ENCODE measurements at places on chromosomes 4 and X.
A peak's percentile ranks its signal among the peaks of the same experiment; 100 is the strongest.

DNA sequence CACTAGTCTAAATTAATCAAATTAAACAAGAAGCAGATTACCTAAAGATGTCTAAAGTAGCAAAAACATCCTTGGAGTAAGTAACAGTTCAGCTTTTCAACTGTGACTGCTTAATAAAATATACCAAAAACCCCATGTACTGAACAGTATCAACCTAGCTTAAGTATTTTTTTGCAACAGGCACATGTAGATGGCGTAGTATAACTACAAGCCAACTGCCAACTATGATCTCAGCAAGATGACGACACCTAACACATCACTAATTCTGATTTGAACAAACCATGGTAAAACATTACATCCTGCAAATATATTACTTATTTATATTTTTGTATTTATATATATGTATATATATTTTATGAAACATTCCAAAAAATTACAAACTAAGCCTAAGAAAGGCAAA is 24.5 kb downstream of the DHX15 start:
- peaks cover 49% of the 10 kb centered on the region for H3K36me3 ChIP-seq
- H3K27ac ChIP-seq, result peak overlapping the region; percentile 32
- no peak for DNase-seq
- H3K4me1 ChIP-seq, result peaks cover 52% of the 10 kb centered on the region
- no peaks in the 10 kb centered on the region for H3K27me3 ChIP-seq
- H3K4me3 ChIP-seq, result no peak overlapping the region

DNA sequence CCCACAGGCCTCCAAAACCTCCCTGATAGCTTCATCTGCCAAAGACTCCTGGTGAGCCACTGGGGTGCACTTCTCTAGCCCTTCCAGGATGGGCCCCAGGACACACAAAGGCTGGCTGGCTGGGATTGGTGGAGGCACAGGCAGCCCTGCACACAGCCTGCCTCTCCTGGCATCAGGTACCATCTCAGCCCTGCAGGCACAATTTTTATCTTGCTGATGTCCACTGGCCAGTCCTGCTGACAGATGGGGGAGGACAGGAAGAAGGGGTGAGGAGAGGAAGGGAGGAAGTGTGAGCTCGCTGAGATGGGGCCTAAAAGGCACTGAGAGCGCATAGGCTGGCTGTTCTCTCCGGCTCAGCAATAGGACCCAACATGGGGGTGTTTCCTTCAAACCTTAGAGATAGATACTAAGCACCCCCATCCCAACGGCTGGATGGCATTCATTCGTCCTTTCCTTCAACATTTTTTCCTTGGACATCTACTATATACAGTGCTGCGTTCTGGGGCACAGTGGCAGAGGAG is 92.7 kb downstream of the PJA1 start:
- peaks cover 9% of the 10 kb centered on the region for H3K4me1 ChIP-seq
- no peaks in the 10 kb centered on the region for H3K36me3 ChIP-seq
- no peak for DNase-seq
- no peak overlapping the region for H3K27ac ChIP-seq
- no peak overlapping the region for H3K4me3 ChIP-seq

DNA sequence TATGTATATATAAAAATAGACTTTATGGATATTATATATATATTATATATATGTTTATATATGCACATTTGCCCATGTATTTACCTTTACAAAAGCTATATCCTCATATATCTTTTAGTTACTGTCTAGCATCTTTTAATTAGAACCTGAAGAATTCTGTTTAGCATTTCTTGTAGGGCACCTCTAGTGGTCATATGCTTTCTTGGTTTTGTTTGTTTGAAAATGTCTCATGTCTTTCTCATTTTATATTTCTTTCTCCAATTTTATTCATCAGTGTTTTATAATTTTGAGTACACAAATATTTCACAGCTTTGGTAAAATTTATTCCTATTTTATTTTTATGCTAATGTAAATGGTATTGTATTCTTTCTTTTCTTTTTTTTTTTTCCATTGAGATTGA is 70.3 kb upstream of the SPIN4 start:
- peaks cover 3% of the 10 kb centered on the region for H3K36me3 ChIP-seq
- no peaks in the 10 kb centered on the region for H3K27me3 ChIP-seq
- H3K4me3 ChIP-seq, result no peak overlapping the region
- H3K27ac ChIP-seq, result no peak overlapping the region
- DNase-seq, result no peak

DNA sequence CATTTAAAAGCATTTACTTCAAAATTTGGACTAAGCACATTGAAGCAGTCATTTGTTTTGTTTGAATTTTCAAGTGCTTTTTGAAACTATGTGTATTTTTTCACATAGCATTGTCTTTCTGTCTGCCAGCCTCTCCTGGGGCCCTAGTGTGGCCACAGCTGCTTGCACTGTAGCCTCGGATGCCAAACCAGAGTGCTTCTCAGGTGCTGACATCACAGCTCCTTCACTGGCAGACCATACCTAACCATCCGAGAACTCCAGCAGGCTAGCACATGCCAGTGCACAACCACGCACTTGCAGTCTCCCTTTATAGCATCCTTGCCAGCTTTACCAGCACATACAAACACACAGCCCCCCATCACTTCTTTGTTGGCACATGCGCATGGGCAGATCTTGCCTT is 1019.7 kb downstream of the STPG2 start:
- no peak overlapping the region for H3K4me3 ChIP-seq
- H3K27ac ChIP-seq, result no peak overlapping the region
- H3K4me1 ChIP-seq, result peaks cover 63% of the 10 kb centered on the region
- H3K36me3 ChIP-seq, result peaks cover 73% of the 10 kb centered on the region

GRCh38 chr4:113162089-113162488 is 112.6 kb downstream of the ANK2 start:
- H3K27ac ChIP-seq, result peak overlapping the region; percentile 72
- peaks cover 3% of the 10 kb centered on the region for H3K4me1 ChIP-seq
- no peak for DNase-seq

DNA sequence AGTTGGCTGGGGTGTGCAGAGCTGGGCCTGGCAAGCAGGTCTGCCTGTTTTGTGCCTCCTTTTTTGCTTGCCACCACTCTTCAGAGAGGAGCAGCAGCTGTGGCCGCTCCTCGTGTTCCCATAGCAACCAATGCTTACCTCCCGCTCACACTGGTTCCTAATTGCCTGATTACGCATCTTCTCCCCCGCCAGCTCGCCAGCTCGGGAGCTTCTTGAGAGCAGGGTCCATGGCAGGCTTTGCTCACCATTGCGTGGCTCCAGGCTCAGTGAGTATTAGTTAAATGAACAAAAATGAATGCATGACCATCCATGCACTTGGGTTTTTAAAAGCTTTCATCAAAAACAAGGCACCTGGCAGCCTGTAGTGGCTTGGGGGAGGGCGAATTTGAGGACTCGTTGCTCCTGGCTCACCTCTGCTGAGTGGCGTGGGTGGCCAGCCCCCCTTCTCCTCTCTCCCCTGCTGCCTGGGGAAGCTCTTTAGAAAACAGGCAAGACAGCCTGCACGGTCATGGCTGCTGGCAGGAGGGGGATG is 14.2 kb upstream of the PJA1 start:
- peaks cover 27% of the 10 kb centered on the region for H3K27me3 ChIP-seq
- H3K27ac ChIP-seq, result no peak overlapping the region
- H3K4me3 ChIP-seq, result no peak overlapping the region
- H3K36me3 ChIP-seq, result 0 out of 2 replicates have a peak, but pooled peaks cover 2% of the 10 kb centered on the region
- peak; percentile 33 for DNase-seq
- H3K4me1 ChIP-seq, result peaks cover 22% of the 10 kb centered on the region

DNA sequence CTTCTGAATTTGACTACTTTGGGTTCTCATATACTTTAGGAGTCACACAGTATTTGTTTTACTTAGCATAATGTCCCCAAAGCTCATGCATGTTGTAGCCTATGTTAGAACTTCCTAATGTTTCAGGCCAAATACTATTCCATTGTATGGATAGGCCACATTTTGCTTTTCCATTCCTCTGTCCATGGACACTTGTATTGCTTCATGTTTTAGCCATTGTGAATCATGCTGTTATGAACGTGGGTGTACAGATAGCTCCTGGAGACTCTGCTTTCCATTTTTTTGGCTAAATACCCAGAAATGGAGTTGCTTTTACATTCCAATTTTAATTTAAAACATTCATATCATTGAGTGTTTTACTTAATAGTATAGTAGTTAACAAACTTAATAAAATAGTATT is 54.5 kb downstream of the HTT start:
- no peak overlapping the region for H3K27ac ChIP-seq
- DNase-seq, result no peak
- no peaks in the 10 kb centered on the region for H3K27me3 ChIP-seq
- H3K36me3 ChIP-seq, result peaks cover 66% of the 10 kb centered on the region

- DNase-seq, result peak; percentile 8
- peaks cover 9% of the 10 kb centered on the region for H3K4me1 ChIP-seq
- no peaks in the 10 kb centered on the region for H3K36me3 ChIP-seq
- H3K4me3 ChIP-seq, result no peak overlapping the region
- H3K27me3 ChIP-seq, result no peaks in the 10 kb centered on the region
These were observed 110.2 kb downstream of the CPZ start for GRCh38 chr4:8702516-8703400.

DNA sequence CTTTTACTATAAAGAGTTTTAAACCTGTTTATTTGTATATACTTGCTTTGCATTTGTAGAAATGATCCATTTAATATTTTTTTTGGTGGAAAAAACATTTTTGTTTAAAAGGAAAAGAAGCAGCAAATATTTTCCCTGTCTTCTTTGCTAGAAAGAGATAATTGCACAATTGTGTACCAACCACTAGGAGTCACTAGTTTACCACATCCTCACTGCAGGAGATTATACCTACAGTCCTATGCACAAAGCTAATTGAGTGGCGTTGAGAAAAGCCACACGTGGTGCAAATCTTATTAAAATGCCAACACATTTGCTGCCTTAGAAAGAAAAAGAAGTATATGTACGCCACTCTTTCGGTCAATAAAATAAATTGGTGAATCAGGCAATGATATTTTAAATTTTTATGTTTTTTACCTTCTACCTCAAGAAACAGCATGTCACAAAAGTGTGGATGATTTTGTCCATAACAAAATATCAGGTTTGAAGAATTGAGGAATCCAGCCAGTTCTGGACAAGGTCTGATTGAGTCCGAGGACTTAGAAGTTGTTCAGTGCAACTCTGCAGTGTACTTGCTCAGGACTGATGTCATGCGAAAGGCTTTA is 102.9 kb downstream of the GRXCR1 start:
- H3K4me1 ChIP-seq, result peaks cover 4% of the 10 kb centered on the region
- no peaks in the 10 kb centered on the region for H3K27me3 ChIP-seq
- H3K4me3 ChIP-seq, result no peak overlapping the region
- DNase-seq, result no peak
- H3K27ac ChIP-seq, result no peak overlapping the region

GRCh38 chr4:74158466-74159142 is 686 bp downstream of the MTHFD2L start:
- peaks cover 43% of the 10 kb centered on the region for H3K4me1 ChIP-seq
- H3K4me3 ChIP-seq, result peak overlapping the region; percentile 92
- no peaks in the 10 kb centered on the region for H3K27me3 ChIP-seq
- peak overlapping the region; percentile 92 for H3K27ac ChIP-seq

GRCh38 chr4:93605163-93605562 is 223.4 kb upstream of the ATOH1 start:
- no peak for DNase-seq
- no peaks in the 10 kb centered on the region for H3K4me1 ChIP-seq
- H3K27ac ChIP-seq, result no peak overlapping the region
- no peak overlapping the region for H3K4me3 ChIP-seq
- H3K27me3 ChIP-seq, result no peaks in the 10 kb centered on the region

DNA sequence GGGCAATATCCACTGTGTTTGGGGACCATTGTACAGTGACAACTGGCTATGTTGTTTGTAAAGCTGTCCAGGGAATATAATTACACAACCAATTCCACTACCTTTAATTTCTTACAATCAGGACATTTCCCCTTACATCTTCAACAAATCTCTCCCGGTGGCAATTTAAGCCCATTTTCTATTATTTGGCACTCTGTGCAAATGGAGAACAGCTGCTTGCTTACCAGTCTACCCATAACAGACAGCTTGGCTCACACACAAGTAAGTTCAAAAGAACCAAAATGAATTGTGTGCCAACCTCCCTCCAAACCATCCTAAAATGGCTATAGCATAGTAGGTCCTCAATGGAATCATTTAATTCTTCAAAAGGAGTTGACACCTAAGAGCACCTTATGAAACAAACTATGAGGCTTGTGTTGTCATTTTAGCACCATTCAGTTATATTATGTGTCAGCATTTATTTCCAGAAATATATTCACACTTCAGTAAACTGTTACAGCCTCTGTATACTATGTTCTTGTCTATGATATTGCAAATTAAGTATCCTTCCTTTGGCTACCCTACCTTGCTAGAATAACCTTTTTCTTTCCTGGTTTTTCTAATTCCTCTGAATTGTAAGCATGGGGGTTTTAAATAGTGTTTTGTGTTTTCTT is 18.4 kb downstream of the GABRA4 start:
- H3K36me3 ChIP-seq, result no peaks in the 10 kb centered on the region
- H3K27me3 ChIP-seq, result no peaks in the 10 kb centered on the region
- no peak for DNase-seq
- peaks cover 5% of the 10 kb centered on the region for H3K4me1 ChIP-seq
- H3K4me3 ChIP-seq, result no peak overlapping the region

GRCh38 chr4:6408263-6408662 is 64.2 kb downstream of the PPP2R2C start:
- H3K27ac ChIP-seq, result no peak overlapping the region
- no peaks in the 10 kb centered on the region for H3K27me3 ChIP-seq
- H3K4me1 ChIP-seq, result peaks cover 20% of the 10 kb centered on the region
- H3K4me3 ChIP-seq, result no peak overlapping the region
- no peaks in the 10 kb centered on the region for H3K36me3 ChIP-seq

- no peak for DNase-seq
- H3K36me3 ChIP-seq, result no peaks in the 10 kb centered on the region
- H3K4me1 ChIP-seq, result no peaks in the 10 kb centered on the region
- H3K4me3 ChIP-seq, result no peak overlapping the region
- no peaks in the 10 kb centered on the region for H3K27me3 ChIP-seq
- H3K27ac ChIP-seq, result no peak overlapping the region
These were observed 59.7 kb downstream of the RWDD4 start for GRCh38 chr4:183599284-183599683.

- no peak overlapping the region for H3K4me3 ChIP-seq
- peaks cover 20% of the 10 kb centered on the region for H3K4me1 ChIP-seq
- DNase-seq, result no peak
- no peak overlapping the region for H3K27ac ChIP-seq
- no peaks in the 10 kb centered on the region for H3K36me3 ChIP-seq
- H3K27me3 ChIP-seq, result peaks cover 27% of the 10 kb centered on the region
These were observed 155.7 kb downstream of the CHIC2 start for GRCh38 chr4:53908661-53909078.

- DNase-seq, result no peak
- H3K36me3 ChIP-seq, result no peaks in the 10 kb centered on the region
- no peak overlapping the region for H3K4me3 ChIP-seq
These were observed 15.6 kb upstream of the IBSP start for GRCh38 chr4:87783781-87784180.

DNA sequence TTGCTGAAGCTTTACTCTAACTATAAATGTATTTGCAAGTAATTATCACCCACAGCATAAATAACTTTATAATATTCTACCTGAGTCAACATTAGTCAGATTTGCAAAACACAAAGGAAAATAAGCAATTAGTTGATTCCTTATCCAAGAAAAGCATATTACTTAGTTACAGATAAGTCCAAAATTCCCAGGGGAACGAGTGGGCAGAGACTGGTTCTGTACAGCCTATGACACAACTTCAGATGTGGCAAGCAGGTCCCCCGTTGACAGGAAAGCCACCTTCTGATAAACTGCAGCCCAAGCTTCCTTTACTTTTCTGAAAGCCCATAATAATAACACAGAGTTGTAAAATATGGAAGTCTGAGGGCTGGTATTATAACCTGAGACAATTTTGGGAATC is 62.4 kb upstream of the NDP start:
- H3K4me1 ChIP-seq, result peaks cover 35% of the 10 kb centered on the region
- no peaks in the 10 kb centered on the region for H3K36me3 ChIP-seq
- H3K4me3 ChIP-seq, result no peak overlapping the region
- no peak overlapping the region for H3K27ac ChIP-seq
- no peak for DNase-seq

Data from WTC11 (cell line).